SK-N-SH treated with all-trans-retinoic acid at 6 μM for 48 hours (cell line): ENCODE measurements at places on chromosomes 7 and 10.

GRCh38 chr7:158409816-158410330 is 177.8 kb downstream of the PTPRN2 start:
- no peak for ATAC-seq

GRCh38 chr10:126731610-126731990 is 61.1 kb upstream of the C10orf90 start:
- ATAC-seq = no peak

DNA sequence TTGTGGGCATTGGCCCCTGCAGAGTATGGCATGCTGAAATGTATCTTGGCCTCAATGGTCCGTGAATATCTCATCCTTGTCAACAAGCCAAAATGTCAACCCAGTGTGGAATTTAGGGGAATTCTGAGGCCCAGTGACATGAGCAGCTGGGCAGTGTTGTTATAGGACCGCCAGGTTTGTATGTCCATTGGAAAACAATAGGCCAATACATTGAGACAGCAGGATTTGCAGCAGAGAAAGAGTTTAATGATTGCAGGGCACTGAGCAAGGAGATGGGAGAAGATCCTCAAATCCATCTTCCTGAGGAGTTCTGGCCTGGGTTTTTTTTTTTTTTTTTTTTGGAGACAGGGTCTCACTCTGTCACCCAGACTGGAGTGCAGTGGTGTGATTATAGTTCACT is 95.7 kb upstream of the BAIAP2L1 start:
- no peak for ATAC-seq

DNA sequence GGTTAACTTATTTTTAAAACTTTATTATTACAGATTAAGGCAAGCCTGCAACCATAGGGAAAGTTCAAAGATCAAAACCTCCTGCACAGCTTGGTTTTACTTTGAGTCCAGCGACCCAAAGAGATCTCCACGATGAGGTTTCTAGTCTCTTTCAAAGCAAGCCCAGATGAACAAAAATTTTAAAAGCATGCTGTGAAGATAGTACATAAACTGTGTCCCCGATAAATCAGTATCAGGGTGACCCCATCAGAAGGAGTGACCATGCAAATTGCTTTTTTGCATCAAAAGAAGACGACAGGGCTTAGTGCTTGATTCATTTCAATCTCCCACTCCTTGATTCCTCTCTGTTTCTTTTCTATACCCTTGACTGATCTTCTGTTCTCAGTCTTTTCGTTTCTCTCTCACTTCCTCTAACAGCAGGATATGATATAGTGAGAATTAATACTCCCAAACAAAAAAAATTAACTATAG is 16.0 kb upstream of the DNTT start:
- ATAC-seq = no peak

- peak; percentile 87 for ATAC-seq
These were observed 17.0 kb upstream of the NODAL start for GRCh38 chr10:70458329-70459060.

DNA sequence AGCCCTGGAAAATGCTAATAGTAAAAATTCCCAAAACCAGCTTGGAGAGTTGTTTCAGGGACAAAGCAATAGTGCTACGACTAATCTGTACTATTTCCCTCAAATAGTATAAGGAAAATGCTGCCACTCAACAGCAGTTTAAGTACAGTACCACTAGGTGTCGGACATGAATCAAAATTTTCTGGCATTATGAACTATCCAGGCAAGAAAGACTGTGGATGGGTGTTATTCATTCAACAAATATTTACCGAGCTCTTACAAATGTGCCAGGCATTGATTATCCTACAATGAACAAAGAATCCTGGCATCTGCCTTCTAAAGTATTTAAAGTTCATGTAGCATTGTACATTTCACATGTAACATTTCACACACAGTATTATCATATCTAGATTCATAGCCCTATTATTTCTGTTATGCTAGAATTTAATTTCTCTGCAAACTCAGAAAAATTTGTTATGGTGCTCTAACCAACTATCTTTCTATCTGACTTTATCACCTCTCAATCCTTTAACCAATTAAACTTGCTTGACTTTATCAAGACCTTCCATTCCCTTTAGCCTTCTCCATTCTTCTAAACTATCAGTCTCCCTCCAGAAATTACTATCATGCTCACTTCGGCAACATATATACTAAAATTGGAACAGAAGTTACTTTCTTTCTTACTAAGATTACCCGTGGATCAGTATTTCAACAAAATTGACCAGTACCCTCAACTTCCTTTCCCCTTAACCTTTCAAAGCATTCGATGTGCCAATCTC is 80.6 kb downstream of the ARHGAP21 start:
- peak; percentile 97 for ATAC-seq

DNA sequence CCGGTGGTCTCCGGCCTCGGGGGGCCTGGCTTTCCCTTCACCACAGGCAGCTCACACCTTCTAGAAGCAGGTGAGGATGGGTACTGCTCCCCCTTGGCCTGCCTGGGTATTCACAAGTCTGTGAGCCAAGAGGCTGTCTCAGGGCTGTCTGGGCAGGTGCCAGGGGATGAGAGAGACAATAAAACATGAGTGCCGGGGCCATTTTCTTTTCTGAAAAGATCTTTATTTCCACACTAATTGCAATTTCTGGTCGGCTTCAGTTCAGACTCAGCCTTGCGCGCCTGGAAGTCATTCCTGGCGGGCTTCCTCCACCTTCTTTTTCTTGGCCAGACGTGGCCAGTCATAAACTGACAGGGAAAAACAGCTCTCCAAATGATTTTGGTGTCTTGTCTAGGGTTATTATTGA is 171.2 kb downstream of the ARHGAP12 start:
- ATAC-seq = no peak

- ATAC-seq = no peak
These were observed 251.0 kb downstream of the DYNC1I1 start for GRCh38 chr7:96023387-96023786.
